ENCODE measurements at places on chromosomes 1 and 21.

DNA sequence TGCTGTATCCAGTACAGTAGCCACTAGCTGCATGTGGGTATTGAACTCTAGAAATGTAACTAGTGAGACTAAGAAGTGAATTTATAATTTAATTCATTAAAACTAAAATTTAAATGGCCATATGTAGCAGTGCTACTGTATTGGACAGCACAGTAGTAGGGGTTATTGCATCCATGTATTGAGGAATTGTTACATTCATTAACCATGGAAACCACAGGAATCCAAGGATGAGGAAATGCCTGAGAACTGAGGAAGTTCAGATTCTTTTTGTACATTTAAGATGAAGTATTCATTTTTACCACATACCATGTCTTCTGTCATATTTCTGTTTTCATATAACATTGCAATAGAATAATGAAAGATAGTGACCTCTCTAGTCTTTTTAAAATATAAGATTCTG lies 2.6 kb downstream of the MTF2 start:
- no peak for DNase-seq

DNA sequence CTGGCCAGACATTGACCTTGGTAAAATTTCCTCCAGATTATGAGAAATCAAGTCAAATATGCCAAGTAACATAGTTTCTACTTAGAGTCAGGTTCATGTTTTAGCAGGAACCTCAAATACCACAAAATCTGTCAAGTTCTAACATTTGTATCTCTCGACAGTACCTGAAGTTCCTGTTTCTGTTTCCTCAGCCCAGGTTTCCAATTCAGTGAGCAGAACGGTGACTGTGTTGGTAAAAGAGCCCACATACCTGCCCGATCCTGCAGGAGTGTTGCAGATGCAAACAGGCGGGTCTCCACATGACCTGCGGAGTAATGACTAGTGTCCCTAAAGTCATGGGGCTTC lies 57.9 kb upstream of the LGALS8 start:
- DNase-seq: peak; percentile 20

- DNase-seq: peak; percentile 98
These were observed at the start of gene KIF1B for GRCh38 chr1:10209905-10210810. Gene KIF1B, plus strand, starts transcription at chr1:10210570. Its CDS starts 21,759 bp downstream, at chr1:10232329.

- no peak for DNase-seq
These were observed 373.4 kb downstream of the NEGR1 start for GRCh38 chr1:71908871-71909390.

DNA sequence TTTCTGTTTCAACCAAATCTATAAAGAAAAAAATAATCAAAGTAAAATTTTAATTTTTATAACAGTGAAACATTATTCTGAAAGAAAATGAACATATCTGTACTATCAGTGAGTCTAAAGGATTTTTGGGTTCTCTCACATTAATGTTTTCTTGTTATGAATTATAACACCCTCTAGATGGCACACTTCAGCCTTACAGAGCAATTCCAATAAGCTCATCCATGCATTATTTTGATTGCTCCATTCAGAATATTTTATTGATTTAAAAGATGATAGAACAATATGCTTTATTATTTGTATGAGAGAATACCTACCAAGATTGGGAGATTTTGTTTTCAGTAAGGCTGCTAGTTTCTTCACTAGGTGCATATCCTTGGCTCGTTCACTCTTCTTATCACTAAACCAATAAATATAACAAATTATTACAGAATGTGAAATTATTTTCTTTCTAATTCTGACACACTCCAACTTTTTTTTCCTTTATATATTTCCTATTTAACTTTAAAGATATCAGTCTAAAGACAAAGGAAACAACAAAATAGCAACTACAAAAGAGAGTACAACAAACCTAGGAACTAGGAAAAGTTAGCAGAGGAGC lies 82.4 kb downstream of the RAB3GAP2 start:
- peak; percentile 18 for DNase-seq

DNA sequence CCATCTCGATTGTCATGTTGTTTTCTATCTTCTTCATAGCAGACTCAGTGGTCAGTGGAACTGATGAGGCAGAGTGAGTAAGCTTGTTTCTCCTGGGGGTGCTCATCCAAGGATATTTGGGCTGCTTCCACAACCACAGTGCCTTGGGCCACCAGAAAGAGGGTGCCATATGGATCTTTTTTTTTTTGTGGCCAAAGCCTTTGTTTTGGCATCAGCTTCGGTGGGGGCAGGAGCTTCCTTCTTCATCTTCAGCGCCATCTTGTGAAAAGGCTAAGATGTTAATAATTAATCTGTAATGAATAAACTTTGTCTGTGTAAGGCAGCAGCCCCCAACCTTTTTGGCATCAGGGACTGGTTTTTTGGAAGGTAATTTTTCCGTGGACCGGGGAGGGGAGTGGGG lies 6.6 kb upstream of the PLPP3 start:
- no peak for DNase-seq

DNA sequence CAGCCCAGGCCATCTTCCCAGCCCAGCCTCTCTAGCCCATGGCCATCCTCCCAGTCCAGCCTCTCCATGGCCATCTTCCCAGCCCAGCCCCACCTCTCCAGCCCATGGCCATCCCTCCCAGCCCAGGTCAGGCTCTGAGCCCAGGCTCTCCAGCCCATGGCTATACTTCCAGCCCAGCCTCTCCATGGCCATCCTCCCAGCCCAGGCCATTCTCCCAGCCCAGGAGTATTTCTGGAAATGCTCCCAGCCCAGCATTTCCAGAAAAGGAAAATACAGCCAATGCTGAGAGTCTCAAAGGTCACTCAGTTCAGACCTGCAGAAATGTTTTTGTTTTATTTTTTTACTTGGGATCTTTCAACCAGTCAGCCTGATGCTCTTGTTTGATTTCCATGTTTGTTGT lies 70.0 kb upstream of the ZNF281 start:
- no peak for DNase-seq

- DNase-seq: peak; percentile 73
These were observed 6.7 kb downstream of the LMO4 start for GRCh38 chr1:87335175-87335884.

DNA sequence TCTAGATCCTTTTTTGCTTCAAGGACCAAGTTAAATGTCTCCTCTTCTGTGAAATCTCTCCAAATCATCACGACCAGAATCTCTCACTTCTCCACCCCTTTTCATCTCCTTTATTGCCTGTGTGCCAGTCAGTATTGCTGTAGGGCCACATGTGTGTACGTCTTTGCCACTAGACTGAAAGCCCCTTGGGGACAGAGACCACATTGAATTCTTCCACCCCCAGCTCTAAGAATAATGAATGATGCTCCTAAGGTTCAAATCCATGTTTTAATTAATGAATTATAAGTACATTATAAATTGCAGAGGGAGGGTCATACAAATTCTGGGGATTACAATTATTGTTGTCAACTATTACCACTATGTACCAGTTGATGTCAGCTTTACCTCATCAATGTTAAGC lies 343.8 kb downstream of the USP25 start:
- no peak for DNase-seq

DNA sequence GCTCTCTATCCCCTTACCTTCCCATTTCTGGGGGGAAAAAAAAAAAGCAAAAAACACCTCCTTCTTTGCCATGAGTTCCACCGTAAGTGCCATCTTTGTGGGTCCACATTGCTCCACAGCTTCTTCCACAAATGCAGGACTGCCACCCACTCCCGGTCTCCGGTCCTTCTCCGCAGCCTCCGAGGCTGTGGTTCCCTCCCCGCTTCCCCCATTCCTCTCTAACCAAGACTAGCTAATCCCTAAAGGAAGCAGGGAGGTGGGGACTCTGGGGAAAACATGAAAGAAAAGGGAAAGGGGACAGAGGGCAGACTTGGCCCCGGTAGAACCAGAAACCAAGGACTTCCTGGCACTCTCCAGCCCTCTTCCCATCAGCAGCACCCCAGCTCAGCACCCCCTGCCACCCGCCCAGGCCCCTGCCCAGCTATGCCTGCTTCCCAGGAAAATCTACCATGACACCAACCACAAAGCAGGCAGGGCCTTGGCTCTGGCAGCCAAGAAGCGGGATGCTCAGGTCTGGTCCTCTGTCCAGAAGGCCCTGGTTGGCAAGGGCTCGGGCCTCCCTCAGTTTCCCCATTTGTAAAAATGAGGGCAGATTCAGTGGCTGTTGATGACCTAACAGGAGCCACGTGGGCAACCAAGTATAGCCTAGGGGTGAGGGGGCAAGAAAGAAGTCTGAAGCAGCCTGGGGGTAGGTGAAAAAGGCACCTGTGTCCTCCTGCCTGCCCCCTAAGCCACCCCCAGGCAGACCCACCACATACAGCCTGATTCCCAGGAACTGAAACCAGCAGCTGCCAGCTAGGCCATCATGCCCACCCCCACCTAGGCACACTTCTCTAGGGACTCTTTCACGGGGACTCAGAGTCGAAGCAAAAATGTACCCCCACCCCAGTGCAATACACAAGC lies 2.5 kb downstream of the EPHA2 start:
- no peak for DNase-seq

DNA sequence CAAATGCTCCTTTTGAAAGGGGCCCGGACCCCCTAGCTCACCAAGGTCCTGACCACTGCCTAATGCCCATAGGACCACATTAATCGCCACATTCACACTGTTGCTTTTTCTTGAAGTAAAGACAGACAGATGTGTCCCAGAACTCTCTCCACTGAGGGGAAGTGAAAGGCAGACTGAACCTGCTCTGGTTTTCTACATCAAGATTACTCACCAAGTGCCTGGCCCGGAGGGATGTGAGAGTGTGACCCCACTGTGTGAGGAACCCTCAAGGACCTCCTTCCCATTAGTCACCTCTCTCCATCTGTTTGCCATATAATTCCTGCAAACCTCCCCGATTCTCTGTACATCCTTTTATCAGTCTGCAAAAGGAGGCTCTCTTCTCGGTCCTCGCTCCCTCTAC lies 381.5 kb downstream of the OMA1 start:
- no peak for DNase-seq

- DNase-seq: no peak
These were observed 84.3 kb downstream of the PTPN14 start for GRCh38 chr1:214467078-214467585.

- DNase-seq: peak; percentile 72
These were observed 33.3 kb downstream of the DNTTIP2 start for GRCh38 chr1:93845538-93846205.

- no peak for DNase-seq
These were observed 7.7 kb upstream of the PPM1J start for GRCh38 chr1:112722601-112723510.

DNA sequence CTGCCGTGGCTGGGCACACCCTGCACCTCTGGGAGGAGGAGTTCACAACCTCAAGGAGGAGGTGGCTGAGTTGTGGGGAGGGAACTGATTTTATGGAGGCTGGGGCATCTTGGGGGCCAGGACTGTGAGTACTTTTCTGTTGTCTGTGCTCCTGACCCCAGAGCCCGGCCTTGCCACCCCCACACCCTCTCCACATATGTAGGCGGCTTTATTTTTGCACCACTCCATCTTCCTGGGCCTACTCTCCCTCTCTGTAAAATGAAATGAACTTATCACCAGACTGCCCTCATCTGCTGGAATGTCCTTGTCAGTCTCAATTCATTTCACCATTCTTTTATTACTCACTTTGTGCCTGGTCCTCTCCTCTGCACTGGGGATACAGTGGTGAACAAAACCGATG lies 12.8 kb downstream of the FOXD2 start:
- no peak for DNase-seq

DNA sequence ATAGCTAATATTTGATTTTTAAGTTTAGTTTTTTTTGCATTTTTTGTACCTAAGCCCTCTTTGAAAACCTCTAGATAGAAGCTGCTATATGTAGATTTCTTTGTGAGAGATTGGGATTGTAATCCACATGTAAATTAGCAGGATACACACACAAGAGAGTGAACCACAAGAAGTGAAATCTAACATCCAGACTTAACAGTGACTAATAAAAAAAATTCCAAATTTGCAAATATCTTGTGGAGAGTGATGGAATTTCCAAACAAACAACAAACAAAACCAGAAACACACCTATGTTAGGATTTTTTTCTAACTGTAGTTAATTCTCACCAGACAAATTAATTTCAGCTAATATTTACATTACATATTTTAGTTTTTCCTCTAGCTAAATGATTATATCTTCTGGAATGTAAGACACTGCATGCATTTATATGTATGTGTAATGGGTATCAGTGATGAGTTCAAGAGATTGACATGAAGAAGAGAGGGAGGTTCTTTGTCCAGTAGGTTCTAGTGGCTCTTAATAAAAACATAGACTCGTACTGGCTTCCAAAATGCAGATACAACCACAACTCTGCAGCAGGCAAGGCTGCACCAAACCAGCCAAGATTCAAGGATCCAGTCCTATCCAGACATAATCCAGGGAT lies 12.8 kb downstream of the CLDN17 start:
- no peak for DNase-seq
